ENCODE measurements at places on chromosomes 5 and 9.

DNA sequence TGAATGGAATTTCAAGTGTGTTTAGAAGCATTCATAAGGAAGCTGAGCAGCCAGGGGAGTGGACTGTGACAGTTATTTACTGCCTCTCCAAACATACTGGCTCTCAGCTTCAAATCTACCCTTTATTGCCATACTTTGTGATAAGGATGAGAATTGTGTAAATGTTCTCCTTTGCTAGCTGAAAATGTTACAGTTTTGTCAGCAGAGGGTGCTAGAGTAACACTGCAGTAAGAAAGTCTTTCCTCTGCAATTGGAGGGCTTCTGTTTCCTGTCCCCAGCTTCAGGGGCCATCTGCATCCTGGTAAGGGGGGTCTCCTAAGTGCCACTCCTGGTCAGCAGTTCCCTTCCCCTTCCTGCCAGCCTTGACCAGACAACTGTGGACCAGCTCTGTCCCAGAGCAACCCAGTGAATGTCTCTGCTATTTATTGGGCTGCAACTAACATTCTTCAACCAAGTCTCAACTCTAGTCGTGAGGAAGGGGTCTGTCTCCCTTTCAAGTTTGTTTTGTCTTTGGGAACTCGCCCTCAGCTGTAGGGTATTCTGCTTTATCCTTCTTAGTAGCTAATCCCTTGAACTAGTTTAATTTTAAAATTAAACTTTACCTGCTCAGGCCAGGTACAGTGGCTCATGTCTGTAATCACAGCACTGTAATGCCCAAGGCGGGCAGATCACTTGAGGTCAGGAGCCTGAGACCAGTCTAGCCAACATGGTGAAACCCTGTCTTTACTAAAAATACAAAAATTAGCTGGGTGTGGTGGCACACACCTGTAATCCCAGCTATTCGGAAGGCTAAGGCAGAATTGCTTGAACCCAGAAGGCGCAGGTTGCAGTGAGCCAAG is 45.3 kb downstream of the RAPGEF6 start:
- no peak for DNase-seq

- DNase-seq: no peak
Observed at GRCh38 chr5:54370982-54371381, 60.6 kb upstream of the ARL15 start.

DNA sequence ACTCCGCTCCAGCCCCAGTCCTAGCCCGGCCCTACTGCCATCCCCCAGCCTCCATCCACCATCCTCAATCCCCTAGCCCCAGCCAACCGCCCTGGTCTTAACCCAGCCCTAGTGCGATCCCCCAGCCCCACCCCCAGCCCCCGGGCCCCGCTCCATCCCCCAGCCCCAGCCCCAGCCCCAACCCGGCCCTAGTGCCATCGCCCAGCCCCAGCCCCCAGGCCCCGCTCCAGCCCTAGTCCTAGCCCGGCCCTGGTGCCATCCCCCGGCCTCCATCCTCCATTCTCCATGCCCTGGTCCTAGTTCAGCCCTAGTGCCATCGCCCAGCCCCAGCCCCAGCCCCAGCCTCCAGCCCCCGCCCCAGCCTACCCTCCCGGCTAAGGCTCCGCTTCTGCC is 398 bp downstream of the TOR1A start:
- no peak for DNase-seq

GRCh38 chr9:116319480-116319879 is 165.9 kb downstream of the PAPPA start:
- DNase-seq: no peak

DNA sequence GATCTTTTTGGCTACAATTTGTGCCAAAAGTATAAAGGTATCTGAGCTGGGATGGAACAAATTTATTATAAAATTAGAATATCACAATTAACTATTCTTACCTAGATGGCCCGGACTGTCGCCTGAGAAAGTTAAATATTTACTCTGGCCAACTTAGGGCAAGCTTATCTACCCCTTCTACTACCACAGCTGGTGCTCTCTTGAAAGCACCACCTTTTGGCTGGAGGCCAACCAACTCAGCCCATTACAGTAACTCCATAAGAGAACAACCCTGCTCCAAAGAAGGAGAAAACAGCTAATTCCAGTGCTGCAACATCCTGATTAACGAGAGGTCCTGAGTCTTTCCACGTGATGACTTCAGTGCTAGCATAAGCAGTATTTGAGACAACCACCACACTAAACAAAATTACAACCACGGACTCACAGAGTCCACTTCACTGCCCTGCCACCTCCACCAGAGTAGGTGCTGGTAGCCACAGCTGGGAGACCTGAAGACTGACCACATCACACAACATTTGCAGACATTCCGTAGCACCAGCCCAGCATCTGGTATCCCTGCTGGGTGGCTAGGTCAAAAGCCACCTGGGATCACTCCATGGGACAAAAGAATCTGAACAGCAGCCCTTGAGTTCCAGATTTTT is 43.2 kb downstream of the RGMB start:
- DNase-seq: no peak

- no peak for DNase-seq
Observed at GRCh38 chr9:129399634-129399990, 221.3 kb downstream of the C9orf50 start.

DNA sequence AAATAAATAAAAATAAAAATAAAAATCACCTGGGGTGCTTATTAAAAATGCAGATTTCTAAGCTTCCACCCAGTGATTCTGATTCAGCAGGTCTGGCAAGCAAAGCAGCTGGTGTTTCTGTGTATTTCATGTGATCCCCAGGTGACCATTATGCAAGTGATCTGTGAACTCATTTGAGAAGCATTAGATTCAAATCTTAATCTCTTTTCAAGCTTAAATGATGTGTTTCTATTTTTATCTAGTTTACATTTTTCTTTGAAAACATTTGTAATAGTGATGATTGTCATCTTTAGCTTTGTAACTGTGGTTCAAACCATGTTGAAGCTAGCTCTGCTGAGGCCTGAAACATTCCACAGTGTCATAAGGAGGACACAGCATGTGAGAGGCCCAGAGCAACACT is 804.8 kb upstream of the ZNF608 start:
- DNase-seq: no peak

DNA sequence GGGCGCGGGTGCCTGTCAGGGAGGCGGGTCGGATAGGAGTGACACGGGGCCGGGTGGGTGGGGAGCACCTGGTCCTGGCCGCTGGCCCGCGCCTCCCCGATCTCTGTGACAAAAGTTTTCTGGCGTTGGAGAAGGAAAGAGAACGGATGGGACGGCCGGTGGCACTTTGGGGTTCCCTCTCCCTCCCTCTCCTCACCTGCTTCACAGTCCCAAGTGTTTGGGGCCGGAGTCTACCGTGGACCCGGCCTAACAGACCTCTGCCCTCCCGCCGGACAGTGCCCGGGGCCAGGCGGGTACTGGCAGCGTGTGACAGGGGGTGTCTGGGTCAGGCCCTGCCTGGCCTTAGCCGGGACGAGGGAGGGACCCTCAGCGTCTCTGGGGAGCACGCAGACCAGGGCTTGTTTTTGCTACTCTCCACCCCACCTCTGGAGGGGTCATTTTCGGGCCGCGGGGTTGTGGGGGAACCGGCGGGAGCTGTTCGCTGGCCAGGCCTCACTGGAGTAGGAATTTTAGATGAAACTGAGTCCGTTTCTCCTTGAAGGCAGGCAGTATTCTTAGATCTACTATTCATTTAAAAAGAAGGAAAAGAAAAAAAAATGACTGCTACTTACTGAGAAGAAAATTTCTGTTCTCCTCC is 1.7 kb downstream of the PRDM6 start:
- DNase-seq: no peak

DNA sequence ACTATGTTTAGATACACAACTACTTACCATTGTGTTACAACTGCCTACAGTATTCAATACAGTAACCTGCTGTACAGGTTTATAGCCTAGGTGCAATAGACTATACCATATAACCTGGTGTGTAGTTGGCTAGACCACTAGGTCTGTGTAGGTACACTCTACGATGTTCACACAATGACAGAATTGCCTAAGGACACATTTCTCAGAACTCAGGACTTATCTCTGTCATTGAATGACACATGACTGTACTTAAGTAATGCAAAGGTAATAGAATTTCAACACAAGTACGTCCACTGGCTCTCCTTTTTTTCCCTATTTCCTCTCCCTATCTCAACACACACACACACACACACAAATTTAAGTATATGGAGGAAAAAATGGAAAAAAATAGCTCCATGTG is 385.6 kb downstream of the CTNND2 start:
- no peak for DNase-seq

DNA sequence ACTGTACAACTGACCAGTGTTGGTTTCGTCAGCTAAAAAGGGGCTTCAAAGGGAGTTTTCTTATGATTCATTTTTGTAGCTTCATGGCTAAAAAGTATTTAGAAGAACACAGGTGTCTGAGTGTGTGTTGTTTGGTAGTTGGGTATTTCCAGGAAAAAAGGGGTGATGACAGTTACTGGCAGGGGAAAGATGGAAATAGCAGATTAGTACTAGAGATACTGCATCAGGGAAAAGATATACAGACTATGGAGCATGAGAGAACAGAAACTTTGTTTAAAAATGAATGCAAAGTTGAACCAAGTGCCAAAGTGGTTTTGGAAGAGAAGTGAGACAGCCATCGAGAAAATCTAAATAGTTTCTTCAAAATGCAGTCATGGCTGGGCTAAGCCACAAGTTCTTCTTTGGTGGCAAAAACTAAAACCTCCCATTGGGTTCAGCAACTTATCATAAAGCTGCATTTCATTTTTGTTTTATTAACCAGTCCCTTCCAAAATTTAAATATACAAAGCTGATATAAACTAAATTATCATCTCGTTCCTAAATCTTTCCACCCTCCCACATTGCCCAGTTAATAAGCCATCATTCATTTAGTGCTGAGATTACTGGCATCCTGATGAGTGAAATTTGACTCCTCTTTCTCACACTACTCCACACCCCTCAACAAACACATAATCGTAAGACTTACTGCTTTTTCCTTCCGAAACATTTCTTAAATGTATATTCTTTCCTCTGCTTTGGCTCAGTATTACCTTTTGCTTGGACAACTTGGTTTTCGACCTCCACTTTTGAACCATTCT is 33.5 kb downstream of the ELL2 start:
- DNase-seq: no peak

- no peak for DNase-seq
Observed at GRCh38 chr9:98829766-98830165, 22.3 kb downstream of the GALNT12 start.

- no peak for DNase-seq
Observed at GRCh38 chr5:123035918-123036390, 571 bp downstream of the PPIC start.

- no peak for DNase-seq
Observed at GRCh38 chr9:76162751-76163500, 231.3 kb downstream of the RFK start.

DNA sequence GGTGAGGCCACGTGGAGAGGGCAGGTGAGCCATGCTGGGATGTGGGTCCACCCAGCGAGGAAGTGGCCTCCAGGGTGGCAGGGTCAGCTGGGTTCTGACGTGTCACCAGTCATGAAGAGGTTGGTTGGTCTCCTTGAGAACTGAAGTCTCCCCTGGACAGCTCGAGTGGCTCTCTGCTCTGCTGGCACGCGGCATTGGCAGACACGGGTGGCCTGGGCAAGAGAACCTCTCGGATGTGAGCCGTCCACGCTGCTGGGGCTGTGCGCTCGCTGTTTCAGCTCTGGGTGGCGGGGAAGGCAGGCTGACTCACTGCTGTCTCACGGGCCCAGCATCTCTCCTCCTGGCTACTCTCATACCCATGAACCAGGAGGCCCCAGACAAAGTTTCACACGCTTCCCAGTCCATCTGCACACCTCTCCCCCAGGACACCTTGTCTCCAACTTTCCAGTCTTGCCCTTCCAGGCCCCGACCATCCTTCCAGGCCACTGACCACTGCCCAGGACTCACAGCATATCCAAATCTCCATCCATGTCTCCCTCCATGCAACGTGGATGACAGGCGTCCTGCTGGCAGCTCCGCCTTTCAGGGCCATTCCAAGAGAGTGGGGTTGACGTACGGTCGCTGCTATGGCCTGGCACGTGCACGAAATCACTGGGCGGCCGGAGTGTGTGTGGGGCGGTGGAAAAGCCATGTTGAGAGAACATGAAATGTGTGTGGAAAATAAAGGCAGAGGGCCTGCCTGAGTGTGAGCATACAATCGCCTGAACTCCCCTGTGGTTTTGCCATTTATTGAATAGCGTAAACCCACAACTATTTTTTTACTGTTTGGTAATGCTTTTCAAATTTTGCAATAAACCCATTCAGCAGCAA is 145.0 kb upstream of the COL5A1 start:
- no peak for DNase-seq

GRCh38 chr9:136840140-136840876 is 2.0 kb upstream of the AJM1 start:
- DNase-seq: no peak

DNA sequence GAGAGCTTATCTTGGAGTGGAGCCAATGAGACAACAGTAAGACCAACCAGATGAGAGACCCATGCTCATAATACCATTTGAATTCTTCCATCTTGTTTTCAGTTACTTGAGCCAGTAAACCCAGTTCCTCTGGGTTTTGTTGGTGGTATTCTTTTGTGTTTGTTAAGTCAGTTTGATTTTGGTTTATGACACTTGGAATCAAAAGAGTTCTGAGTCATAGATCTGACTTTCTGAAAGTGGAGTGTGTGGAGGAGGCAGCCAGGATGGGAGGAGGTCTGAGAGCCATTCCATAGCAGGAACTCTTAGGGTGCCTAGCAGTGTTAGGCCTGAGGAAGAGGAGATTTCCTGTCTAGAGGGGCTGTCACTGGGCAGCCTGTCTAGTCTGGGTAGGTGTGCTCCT is 24.6 kb upstream of the PANK3 start:
- no peak for DNase-seq

- DNase-seq: peak; percentile 79
Observed at GRCh38 chr5:8457187-8458037, 588.5 kb downstream of the MTRR start.

- no peak for DNase-seq
Observed at GRCh38 chr9:130040984-130041647, 1.9 kb downstream of the FNBP1 start.

DNA sequence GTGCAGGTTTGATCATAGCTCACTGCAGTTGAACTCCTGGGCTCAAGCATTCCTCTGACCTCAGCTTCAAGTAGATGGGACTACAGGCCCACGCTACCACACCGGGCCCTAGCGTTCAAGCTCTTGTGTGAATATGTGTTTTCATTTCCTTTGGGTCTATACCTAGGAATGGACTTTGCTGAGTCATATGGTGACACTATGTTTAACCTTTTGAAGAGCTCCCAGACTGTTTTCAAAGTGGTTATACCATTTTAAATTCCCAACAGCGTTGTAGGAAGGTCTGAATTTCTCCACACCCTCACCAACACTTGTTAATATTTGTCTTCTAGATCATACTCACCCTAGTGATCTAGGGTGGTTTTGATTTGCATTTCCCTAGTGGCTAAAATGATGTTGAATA is 33.5 kb downstream of the FAF2 start:
- no peak for DNase-seq

GRCh38 chr5:163512526-163512925 is 7.1 kb downstream of the MAT2B start:
- DNase-seq: no peak

Measured in activated CD4-positive, alpha-beta T cell treated with anti-CD3 and anti-CD28 coated beads for 24 hours (primary cell).